IgD-negative memory B cell (primary cell): ENCODE measurements at places on chromosomes 1 and 21. TPM values are rescaled to one million over a fixed set of nuclear protein-coding genes. Genes with fewer than 3 reads are reported as not detected.

PSRC1 gene
- not detected for polyA plus RNA-seq

BARHL2 gene
- polyA plus RNA-seq, result not detected

GPR137B gene
- polyA plus RNA-seq, result 1.9 TPM

MAP10 gene
- 1.3 TPM for polyA plus RNA-seq

QSOX1 gene
- 10.4 TPM for polyA plus RNA-seq
